ENCODE measurements at places on chromosomes 12 and 14. TPM values are rescaled to one million over a fixed set of nuclear protein-coding genes. Genes with fewer than 3 reads are reported as not detected.

Gene CSRP2
- 28.9 TPM for total RNA-seq

Gene RNASE8
- not detected for total RNA-seq

Gene MOK
- total RNA-seq: 8.7 TPM

Gene KLRG1
- 3.0 TPM for total RNA-seq
